ENCODE measurements at places on chromosomes 11 and 22.

DNA sequence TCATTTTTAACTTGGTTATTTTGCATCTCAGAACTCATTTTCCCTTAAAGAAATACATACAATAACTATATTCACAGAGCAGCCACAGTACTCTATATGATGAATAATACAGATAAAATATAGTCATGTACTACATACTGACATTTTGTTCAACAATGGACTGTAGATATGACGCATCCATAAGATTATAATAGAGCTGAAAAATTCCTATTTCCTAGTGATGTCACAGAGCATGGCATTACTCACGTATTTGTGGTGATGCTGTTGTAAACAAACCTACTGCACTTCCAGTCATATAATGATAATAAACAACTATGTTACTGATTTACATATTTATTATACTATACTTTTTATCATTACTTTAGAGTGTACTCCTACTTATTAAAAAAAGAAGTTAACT lies 38.7 kb downstream of the NARS2 start:
- DNase-seq = no peak

GRCh38 chr11:45151362-45151982 lies 5.0 kb downstream of the PRDM11 start:
- no peak for DNase-seq

DNA sequence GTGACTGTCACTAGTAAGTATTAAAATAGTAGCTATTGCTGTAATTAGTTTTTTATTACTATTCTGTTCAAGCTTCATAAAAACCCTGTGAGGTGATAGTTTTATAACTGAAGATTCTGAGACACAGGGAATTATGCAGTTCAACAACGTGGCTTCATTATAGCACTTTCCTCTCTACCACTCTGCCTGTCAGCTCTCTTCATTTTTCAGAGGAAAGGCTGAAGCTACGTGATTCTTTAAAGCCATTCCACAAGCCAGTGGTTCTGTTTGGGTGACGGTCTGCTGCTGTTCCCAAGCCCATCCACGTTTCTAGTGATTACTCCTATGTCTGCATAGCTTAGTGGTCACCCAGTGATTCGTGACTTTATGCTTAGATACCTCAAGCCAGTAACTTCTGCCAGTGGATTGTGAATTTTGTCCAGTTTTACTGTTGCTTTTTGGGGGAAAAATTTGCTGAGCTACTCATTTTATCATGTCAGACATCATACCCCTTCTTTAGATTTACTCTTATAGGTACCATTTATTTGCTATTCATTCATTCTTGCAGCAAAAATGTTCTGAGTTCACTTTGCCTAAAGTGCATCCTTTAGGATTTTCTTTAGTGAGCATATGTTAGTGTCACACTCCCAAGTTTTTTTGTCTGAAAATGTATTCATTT lies 59.8 kb downstream of the UVRAG start:
- DNase-seq = no peak

DNA sequence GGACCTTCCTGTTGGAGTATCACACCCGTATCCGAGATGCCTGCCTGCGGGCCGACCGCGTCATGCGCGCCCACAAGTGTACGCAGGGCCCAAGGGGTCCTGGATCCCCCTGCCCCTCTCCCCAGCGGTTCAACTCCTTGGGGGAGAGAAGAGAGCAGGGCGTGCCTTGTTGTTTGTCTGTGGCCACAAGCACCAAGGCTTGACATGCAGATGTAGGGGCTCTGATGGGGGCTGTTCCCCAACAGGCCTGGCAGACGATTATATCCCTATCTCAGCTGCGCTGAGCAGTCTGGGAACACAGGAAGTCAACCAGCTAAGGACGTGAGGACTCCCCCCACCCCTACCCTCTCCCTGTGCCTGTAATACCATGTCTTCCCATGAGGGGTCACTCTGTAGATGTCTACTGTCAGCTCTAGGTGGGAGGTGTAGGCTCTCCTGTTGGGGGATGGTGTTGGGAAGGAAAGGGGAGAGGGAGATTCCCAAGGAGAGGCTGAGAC lies 6.8 kb downstream of the CFL1 start:
- DNase-seq = no peak

GRCh38 chr11:19679952-19680828 lies 32.4 kb upstream of the NAV2 start:
- DNase-seq = peak; percentile 81

DNA sequence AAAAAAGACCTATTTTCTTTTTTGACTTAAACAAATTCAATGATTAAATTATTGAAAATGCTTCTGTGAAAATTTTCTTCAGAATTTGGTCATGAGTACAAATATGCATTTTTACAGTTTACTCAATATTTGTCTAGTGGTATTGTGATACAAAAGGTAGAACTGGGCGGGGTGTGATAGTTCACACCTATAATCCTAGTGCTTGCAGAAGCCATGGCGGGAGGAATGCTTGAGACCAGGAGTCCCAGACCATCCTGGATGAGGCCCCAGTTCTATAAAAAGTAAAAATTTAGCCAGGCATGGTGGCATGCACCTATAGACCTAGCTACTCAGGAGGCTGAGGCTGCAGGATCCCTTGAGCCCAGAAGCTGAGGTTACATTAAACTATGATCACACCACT lies 90.6 kb downstream of the ARHGAP42 start:
- no peak for DNase-seq

GRCh38 chr11:60005360-60005759 lies 11.6 kb upstream of the OOSP4B start:
- DNase-seq = no peak

- DNase-seq = no peak
Observed at GRCh38 chr11:88051396-88051795, 123.8 kb downstream of the RAB38 start.

DNA sequence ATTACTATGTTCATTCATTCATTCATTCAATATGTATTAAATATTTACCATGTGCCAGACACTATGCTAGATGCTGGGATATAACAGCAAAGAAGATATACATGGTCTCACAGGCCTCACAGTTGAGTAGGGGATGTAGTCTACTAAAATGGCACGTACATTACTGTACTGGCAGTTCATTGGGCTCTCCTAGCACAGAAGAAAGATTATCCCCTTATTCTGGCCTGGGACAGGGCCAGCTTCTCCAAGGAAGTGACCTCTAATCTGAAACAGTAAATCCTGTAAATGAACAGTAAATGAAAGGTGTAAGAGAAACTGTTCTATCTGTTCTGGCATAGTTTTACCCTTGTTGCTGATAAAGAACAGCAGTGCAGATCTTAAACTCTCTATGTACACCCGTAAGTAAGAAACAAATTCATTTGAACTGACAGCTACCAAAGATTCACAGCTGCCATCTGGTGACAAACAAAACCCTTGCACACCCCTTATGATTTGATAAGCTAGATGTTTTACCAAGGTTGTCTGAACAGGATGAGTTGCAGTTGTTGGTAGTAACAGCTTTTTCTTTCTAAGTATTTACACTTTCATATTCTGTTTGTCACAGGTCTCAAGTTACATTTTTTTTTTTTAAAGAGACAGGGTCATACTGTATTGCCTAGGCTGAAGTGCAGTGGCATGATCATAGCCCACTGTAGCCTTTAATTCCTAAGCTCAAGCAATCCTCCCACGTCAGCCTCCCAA lies 263.1 kb downstream of the TMEM135 start:
- DNase-seq = no peak

GRCh38 chr11:44950625-44951476 lies at the start of gene TP53I11:
Gene TP53I11, minus strand, starts transcription at chr11:44950883. Its CDS starts 12,548 bp downstream, at chr11:44938335.
- DNase-seq = peak; percentile 43

GRCh38 chr11:66002648-66003225 lies 434 bp downstream of the BANF1 start:
- no peak for DNase-seq

DNA sequence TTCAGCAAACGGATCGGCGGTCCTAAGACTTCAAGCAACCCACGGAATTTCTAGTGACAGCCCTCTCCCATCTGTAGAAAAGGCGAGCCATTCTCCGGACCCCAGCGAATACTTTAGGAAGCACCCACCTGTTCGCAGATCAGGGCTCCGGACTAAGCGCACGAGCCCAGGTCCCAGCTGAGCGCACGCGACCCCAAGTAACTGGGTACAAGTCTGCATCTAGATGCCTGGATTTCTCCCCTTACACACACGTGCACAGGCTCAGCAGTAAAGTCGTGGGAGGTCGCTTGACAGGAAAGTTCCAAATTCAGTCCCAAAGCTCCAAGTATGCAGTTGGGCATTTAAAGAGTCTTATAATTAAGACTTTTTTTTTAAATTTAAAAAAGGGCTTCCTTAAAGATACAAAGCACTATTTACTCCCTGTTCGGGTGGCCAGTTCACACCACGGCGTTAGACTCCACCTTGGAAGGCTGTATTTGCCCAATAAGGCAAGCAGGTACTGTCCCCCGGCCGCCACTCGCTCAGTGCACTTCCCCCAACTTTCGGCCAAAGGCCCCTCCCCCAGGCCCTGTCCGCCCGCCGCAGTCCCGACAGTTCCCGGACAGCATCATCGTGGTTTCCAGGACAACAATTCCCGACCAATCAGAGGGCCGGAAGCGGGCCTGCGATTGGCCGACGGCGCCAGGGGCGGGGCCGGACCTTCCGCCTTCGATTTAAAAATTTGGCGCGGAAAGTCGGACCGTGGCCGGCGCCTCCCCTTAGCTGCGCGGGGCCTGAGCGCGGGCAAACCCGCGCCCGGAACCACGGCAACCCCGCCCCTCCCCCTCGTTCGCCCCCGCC lies at the start of gene E2F8:
TSS of gene E2F8 (minus strand) at position 526 of the 840 bp plus-strand sequence. CDS start 824 bp downstream, outside the sequence.
- peak; percentile 92 for DNase-seq

GRCh38 chr22:25845985-25846745 lies 104.2 kb downstream of the MYO18B start:
- DNase-seq = no peak

Measured in ascending aorta (tissue), 2 donors.